ENCODE measurements at places on chromosomes 13 and 19.

GRCh38 chr13:52785739-52786138 is 46.1 kb upstream of the CNMD start:
- DNase-seq = no peak

DNA sequence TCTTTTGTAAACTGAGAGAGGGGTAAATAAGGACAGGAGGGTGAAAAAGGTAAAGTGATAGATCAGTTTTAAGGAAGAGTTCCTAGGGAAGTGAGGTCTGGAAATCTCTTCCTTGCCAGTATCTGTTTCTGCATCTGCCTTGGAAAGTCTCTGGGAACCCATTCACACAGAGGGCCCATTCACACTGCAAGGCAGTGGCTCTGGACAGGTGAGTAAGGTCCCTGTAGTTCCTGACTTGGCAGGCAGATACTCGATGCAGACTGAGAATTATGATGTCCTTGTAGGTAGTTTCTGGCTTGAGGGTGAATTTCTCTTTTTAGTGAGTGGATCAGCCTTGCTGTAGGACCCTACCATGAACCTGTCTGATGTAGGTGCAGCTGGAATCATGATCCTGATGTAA is 293.3 kb downstream of the NALCN start:
- no peak for DNase-seq

DNA sequence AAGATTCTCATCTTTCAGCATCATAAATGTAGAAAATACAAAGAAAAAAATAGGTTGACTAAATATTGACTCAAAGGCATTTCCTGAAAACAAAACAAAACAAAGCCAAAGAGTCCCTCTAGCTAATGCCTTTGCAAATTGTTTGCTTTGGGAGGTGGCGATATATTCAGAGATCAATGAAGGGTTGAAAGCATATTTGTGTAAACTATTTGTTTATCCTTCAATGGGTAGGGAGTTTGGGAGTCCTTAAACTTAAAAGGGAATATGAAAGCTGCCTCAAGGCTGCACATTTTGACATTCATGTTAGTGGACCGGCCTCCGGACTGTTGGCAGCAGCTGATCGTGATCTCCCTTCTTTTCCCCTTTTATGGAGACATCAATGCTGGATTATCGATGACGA is 257.5 kb downstream of the ITGBL1 start:
- DNase-seq = no peak

GRCh38 chr13:103605546-103606326 is 539.5 kb upstream of the SLC10A2 start:
- DNase-seq = no peak

- no peak for DNase-seq
Observed at GRCh38 chr19:33604651-33605050, 17.1 kb upstream of the CHST8 start.

DNA sequence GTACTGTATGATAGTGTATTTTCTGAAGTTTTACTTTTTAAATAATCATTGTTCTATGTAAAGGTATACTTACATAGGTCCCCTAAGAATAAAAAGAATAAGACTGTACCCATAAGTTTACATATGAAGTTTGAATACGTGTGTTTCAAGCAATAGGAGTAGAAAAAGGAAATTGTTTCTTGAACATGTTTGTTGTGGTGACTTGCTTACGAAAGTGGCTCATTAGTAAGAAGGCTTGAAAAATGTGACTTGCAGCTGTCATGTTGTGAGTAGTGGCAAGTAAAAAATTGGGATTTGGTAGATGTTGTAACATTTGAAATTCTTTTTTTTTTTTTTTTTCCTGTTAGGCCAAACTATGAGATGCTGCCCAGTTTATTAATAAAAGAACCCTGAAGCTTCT is 203.3 kb downstream of the LMO7 start:
- DNase-seq = no peak

- DNase-seq = no peak
Observed at GRCh38 chr19:29586401-29586800, 19.7 kb upstream of the POP4 start.

DNA sequence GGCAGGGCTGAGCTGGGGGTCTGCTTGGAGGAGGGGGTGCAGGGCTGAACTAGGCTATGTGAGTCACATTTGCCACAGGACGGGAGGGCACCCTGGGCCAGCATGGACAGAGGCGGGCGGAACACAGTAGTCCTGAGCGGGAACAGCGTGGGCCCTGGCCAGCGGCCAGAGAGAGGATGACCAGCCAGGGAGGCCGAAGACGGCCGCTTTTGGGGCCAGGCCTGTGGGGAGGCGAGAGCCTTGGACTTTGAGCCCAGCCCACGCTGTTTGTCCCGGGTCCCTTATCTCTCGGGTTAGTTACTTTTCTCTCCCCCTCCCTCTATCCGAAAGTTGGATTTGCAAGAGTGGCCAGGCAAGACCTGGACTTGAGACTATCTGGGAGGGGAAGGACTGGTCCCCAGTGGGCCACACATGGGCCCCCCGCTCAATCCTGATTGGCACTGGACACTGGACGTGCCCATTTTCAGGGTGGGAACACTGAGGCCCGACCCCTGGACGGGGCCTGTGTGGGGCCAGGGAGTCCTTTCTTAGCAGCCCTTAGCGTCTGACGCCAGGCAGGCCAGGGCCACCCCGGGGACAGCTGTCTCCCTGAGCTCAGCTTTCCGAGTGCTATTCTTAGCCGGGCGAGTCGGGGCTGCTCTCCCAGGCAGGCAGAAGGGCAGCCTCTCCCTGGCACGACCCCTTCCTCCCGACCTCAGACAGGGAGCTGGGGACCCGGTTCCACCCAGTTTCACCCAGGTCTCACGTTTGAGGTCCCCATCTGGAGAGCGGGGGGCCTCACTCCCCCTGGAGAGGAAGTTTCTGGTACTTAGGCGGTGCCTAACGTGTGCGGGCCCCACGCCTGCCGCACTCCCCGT is 833 bp downstream of the GAMT start:
- no peak for DNase-seq

DNA sequence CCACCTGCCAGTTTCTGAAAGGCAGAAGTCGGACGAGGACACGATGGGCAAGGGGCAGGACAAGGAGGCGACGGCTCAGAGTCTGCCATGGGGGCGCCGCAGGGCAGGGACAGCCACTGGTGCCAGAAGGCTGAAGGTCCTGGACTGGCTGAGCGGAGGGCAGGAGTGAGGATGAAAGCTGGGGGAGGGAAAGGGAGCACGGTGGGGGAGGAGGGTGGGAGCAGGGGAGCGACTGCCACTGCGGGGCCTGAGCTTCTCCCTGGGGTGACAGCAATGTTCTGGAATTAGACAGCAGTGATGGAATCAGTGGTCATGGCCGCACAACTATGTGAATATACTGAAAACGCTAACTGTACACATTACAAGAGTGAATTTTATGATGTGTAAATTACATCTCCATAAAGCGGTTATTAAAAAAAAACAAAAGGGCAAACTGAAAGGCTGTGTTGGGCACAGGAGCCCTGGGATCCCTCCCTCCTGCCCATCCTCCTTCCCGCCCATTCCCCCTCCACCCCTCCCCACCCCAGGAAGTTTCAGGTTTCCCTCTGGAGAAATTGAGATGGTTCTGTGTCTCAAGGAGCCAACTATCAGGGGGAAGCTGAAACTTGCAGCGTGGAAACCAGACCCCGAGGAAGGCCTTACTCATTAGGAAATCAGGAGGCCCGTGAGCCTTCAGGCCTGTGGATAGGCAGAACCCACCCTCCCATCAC is 15.9 kb downstream of the MLLT1 start:
- no peak for DNase-seq

GRCh38 chr13:59425211-59425741 is 738.5 kb downstream of the DIAPH3 start:
- DNase-seq = no peak

- DNase-seq = no peak
Observed at GRCh38 chr19:18190278-18190677, 2.7 kb upstream of the MPV17L2 start.

GRCh38 chr19:33391631-33392249 is 18.2 kb downstream of the CEBPG start:
- no peak for DNase-seq

GRCh38 chr13:21805733-21806132 is 134.9 kb downstream of the FGF9 start:
- no peak for DNase-seq

DNA sequence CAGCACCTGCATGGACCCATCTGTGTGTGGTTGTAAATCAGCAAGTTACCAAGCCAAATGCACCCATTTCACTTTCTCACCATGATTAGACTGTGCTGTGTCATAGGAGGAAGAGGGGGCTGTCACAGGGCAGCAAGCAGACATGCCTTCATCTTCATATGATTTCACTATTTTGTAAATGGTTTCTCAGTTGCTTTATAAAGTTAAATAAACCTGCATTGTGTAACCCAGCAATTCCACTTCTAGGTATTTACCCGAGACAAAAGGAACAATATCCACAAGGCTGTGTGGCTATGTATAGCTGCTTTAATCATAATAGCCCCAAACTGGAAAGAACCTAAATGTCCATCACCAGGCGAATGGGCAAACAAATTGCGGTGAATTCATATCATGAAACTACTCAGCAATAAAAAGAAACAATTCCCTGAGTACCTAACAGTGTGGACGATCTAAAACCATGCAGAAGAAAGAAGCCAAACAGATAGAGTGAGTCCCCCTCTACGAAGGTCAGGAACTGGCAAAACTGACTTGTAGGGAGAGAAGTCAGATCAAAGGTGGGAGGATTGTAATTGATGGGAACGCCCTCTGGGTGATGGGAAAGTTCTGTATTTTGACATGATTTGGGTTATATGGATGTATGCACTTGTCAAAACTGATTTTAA is 185.4 kb downstream of the COL4A1 start:
- DNase-seq = no peak

DNA sequence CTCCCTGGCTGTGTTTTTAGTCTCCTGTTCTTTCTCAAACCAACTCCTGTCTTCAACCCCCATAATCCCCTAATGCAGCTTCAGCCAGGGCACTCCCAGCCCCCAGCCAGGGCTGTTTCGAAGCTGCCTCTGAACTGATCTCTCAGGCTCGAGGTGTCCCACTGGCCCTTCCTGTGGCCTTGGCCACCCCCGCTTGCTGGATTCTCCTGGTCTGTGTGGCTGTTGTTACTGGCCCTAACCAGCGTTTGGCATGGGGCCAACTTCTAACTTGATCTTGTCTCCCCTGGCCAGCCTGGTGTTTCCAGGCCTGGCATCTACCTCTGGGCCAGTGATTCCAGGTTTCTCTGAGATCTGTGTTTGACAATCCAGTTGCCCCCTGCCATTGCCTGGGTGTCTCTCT is 11.0 kb downstream of the XAB2 start:
- DNase-seq = no peak

DNA sequence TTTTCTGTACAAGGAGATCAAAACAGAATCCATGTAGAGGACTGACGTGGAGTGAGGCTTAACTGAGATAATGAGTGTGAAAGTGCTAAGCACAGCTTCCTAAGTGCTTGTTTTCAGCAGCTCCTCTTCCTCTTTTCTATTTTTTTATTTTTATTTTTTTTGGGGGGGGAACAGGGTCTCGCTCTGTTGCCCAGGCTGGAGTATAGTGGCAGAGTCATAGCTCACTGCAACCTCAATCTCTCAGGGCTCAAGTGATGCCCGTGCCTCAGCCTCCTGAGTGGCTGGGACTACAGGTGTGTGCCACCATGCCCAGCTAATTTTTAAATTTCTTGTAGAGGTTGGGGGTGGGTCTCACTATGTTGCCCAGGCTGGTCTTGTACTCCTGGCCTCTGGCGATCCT is 5.6 kb upstream of the FOSB start:
- no peak for DNase-seq

GRCh38 chr19:35774274-35775045 is 904 bp upstream of the ARHGAP33 start:
- no peak for DNase-seq

GRCh38 chr13:53357582-53357981 is 329.0 kb downstream of the OLFM4 start:
- no peak for DNase-seq

- DNase-seq = no peak
Observed at GRCh38 chr19:17519967-17520366, 8.5 kb downstream of the PGLS start.

DNA sequence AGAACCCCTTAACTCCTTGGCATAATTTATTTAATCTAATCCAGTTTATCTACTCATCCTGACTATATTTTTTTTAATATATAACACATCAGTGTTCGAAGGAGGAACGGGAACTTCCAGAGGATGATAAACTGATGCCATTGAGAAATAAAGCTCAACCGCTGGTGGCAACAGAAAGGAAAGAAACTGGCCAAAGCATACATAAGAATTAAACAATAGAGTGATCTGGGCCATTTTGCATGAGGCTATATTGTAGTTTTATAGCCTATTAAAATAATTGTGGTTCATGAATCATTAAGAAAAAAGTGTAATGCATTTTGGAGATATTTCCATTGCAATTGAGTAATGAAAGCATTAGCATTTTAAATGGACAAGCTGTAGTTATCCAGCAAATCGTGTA is 94.2 kb downstream of the FRY start:
- no peak for DNase-seq

- DNase-seq = no peak
Observed at GRCh38 chr13:41384749-41385503, 72.4 kb upstream of the RGCC start.

GRCh38 chr13:101660711-101661110 is 208.2 kb downstream of the ITGBL1 start:
- no peak for DNase-seq

DNA sequence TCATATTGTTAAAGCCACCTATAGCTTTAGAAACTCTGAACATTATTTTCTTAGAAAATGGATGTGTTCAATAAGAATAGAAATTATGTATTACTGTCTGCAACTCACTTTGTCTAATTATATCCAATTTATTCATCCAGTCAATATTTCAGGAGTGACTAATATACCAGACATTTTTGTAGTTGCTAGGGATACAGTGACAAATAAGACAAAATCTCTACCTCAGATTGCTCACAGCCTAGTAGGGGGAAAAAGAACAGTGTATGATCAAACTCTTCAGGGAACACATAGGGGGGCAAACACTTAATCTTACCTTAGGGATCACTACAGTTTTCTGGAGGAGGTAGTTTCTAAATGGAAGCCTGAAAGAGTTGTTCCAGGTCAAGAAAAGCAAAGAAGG is 8.6 kb downstream of the BRCA2 start:
- no peak for DNase-seq

DNA sequence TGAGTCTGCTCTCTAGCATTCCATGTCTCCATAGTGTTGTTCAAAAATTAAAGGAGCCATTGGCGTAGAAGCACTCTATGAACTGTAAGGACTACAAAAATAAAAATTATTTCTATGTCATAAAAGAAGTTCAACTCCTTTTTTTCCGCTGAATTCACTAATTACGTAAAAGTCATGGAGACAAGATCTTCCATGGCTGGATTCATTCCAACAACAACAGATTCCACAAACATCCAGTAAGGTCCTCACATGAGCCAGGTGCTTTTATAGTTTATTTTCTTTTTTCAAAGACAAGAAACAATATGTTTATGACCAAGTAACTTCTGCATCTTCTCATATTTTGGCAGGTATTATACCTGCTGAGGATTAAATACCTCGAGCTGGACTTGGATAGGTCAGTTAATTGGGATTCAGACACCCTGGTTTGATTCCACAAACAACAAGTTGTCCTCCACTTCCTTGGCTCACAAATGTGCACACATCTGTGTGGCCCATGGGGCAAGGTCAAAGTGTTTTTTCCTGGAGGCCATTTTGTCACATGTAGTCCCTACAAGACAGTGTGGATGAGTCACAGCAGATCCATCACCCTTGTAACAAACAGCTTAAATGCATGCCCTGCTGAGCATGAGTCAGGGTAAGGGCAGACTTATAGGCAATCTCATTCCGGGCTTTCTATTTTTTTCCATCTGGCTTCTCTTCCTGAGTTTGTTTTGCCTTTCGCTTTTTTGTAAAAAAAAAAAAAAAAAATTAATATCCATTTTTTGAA is 475.6 kb downstream of the COG6 start:
- no peak for DNase-seq
